NCI-H2081 (cell line): ENCODE measurements at places on chromosomes 16 and 17.

- DNase-seq, result peak; percentile 50
Observed at GRCh38 chr16:66275775-66276428, 90.6 kb upstream of the CDH5 start.

- no peak for DNase-seq
Observed at GRCh38 chr16:86661706-86662105, 83.4 kb downstream of the FOXL1 start.

DNA sequence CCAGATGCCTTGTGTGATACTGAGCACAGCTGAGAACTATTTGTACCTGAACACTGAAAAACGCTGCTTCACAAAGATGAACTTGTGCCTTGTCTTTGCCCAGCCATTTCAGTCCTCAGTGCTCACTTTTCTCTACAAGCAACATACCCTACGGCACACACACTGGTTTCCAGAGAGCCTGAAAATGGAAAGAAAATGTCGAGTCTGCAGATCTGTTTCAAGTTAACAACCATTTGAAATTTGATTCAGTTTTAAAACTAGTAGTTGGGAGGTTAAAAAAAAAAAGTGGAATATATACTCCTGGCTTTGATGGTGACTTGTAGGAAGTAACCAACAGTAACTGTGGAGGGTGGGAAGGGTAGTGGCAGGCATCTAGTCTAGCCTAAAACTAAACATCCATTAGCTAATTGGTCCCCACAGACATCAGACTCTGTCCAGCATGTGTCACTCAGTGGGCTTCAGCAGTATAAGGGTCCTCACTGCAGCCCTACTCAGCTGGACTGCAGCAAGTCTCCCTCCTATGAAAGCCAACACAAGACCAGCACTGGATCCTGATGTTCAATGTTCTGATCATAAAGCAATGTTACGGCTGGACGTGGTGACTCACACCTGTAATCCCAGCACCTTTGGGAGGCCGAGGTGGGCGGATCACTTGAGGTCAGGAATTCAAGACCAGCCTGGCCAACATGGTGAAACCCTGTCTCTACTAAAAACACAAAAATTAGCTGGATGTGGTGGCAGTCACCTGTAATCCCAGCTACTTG lies 27.1 kb downstream of the ERN1 start:
- no peak for DNase-seq

- peak; percentile 81 for DNase-seq
Observed at GRCh38 chr17:2592971-2593820, at the start of gene PAFAH1B1. Gene PAFAH1B1 (plus strand): TSS chr17:2593654. CDS start chr17:2638289, 44,635 bp downstream.

GRCh38 chr17:58331815-58332777 lies 3.5 kb upstream of the TSPOAP1 start:
- DNase-seq, result no peak

DNA sequence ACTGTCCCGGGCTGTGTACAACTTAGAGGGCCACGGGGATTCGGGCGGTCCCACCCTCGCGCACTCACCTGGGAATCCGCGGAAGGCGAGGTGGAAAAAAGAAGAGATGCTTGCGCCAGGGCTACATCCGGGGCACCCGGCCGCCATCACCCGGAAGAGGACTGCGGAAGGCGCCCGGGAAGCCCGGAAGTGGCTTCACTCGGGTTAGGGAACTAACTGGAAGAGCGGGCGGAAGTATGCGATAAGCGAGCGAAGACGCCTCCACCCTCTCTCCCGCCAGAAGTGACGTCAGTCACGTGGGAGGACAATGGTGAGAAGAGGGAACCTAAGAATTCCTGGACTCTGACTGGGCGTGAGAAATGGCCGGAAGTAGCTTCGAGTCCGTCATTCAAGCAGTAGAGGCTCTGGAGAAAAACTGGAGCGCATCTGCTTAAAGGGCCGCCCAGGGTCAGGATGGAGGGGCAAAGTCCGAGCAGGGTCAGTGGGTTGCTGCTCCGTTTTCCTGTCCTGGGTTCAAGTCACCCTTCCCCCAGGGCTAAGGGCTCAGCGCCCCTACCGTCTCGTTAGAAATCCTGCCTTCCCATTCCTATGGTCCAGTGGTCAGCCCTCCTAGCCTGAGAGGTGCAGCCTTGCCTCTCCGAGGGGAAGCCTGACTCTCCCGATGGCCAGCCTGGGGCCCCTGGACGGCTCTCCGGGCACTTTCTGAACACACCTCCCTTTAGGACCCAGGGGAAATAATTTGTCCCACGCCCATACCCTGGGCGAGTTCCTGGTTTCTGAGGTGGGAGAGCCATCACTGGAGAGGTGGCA lies at the start of gene CD2BP2:
Gene CD2BP2, minus strand, starts transcription at position 165 of the 810 bp plus-strand sequence. CDS start 627 bp downstream, outside the sequence.
- DNase-seq, result peak; percentile 95

- no peak for DNase-seq
Observed at GRCh38 chr17:32928586-32929535, 908 bp downstream of the TMEM98 start.

DNA sequence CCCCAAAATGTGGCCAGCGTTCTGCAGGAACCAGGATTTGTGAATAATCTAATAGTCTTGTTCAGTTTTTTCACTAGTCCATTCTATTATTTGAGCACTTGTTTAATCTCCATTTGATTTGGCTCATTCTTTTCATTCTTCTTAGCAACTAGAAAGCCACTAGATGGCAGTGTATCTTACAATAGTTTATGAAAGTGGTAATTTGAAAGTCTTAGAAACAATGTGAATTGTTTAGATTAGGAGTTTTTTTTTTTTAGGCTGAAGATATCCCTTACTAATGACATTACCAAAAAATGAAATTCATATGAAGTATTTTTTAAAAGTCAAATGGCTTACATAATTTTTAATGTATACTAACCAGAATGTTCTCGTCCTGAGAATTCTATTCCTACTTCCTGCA lies 6.7 kb downstream of the ERI2 start:
- DNase-seq, result no peak

DNA sequence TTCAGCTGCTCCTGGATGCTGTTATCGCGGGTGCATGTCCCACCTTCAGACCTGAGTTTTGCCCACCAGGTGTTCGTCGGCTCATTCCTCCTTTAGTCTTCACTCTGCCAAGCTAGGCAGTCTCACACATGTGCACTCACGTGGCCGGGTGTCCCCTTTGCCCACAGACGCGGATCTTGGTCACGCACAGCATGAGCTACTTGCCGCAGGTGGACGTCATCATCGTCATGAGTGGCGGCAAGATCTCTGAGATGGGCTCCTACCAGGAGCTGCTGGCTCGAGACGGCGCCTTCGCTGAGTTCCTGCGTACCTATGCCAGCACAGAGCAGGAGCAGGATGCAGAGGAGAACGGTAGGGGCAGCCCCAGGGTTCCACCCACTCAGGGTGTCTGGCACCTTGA lies 133.1 kb downstream of the ABCC6 start:
- no peak for DNase-seq

DNA sequence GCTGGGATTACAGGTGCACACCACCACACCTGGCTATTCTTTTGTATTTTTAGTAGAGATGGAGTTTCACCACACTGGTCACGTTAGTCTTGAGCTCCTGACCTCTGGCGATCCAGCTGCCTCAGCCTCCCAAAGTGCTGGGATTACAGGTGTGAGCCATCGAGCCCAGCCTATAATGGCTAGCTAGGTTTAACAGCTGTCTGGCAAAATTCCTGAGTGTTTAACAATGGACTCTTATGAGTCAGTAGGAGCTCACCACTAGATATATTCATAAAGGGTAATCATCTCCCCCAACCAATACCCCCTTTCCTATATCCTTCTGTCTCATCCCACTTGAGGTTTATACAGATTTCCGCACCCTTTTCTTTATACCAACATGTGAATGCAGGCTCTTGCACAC lies 91.5 kb upstream of the CDH13 start:
- DNase-seq, result no peak
